ENCODE measurements at places on chromosomes 1 and 21. TPM values are rescaled to one million over a fixed set of nuclear protein-coding genes. Genes with fewer than 3 reads are reported as not detected.

The FOXD3 gene
- total RNA-seq: not detected

The CRP gene
- total RNA-seq: not detected

DNA sequence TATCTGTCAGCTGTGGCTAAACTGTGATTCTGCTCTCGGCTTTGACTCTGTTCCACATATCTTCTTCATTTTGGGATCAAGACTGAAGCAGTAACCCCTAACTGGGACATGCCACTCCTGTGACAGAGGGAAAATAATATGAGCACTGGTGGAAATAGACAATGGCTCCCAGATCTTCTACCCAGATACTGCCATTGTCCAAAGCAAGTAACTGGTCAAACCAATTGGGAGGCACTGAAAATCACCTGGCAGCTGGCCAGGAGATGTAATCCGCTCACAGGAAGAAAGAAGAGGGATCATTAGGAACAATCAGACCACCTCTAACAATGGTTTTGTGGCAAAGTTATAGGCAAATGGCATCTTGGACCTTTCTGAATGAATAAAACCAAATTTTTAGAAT lies 10.7 kb downstream of the SNX7 start:
- no peak for DNase-seq
- H3K4me1 ChIP-seq: no peaks in the 10 kb centered on the region
- H3K27ac ChIP-seq: no peak overlapping the region

- no peak overlapping the region for H3K27ac ChIP-seq
- H3K27me3 ChIP-seq: no peaks in the 10 kb centered on the region
- no peaks in the 10 kb centered on the region for H3K4me1 ChIP-seq
- no peak overlapping the region for H3K4me3 ChIP-seq
Observed at GRCh38 chr1:183061194-183061593, 38.0 kb downstream of the LAMC1 start.

DNA sequence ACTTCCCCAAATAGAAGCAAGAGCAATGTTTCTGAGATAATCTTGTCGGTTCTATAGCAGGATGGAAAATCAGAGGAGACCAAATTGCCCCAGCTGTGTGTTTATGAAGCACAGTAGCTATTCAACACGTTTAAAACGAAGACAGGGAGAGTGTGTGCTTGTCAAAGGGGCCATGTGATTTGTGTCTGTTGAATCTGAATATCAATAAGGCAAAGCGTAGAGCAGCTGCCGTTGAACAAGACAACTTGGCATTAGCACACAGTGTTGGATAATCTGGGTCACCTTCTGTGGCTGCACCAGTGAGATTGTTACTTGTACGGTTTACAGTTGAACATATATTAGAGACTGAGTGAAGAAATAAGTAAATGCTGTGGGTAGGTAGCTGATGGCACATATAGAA lies 1.0 kb downstream of the CRB1 start:
- H3K4me1 ChIP-seq: no peaks in the 10 kb centered on the region
- DNase-seq: no peak
- H3K4me3 ChIP-seq: no peak overlapping the region
- H3K36me3 ChIP-seq: no peaks in the 10 kb centered on the region
- H3K27me3 ChIP-seq: no peaks in the 10 kb centered on the region

The PDZK1 gene
- not detected for total RNA-seq

The KCNK1 gene
- total RNA-seq: not detected

DNA sequence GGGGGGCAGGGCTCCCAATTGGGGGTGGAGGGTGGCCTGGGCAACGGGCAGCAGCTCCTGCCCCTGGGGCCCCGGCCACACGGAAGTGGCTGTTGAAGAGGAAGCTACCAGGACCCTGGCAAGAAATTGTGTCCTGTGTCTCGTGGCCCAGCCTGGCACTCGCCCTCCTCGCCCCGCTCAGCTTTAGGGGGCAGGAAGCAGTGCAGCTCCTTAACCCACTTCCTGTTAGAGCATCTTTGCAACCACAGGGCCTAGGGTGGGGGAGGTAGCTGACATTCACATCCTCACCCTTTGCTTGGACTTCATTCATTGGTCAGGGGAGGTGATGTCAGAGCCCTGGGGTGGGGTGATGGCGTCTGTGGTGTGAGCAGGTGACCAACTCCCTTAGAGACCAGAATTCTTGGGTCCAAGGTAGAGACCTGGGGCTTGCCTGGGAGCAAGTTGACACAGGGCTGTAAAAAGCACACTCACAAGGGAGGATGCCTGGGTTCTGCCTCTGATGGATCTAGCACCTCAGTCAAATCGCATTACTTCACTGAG lies at the start of gene ARHGAP30:
TSS of gene ARHGAP30 (minus strand) at position 161 of the 540 bp plus-strand sequence. CDS start 267 bp downstream, outside the sequence.
- H3K27me3 ChIP-seq: no peaks in the 10 kb centered on the region
- H3K4me3 ChIP-seq: peak within 1 kb of the TSS; percentile 100
- DNase-seq: peak; percentile 79
- H3K27ac ChIP-seq: peak within 1 kb of the TSS; percentile 94
- H3K36me3 ChIP-seq: peaks cover 19% of the 10 kb centered on the region
- H3K4me1 ChIP-seq: peaks cover 65% of the 10 kb centered on the region

The WDR64 gene
- 0.67 TPM for total RNA-seq

DNA sequence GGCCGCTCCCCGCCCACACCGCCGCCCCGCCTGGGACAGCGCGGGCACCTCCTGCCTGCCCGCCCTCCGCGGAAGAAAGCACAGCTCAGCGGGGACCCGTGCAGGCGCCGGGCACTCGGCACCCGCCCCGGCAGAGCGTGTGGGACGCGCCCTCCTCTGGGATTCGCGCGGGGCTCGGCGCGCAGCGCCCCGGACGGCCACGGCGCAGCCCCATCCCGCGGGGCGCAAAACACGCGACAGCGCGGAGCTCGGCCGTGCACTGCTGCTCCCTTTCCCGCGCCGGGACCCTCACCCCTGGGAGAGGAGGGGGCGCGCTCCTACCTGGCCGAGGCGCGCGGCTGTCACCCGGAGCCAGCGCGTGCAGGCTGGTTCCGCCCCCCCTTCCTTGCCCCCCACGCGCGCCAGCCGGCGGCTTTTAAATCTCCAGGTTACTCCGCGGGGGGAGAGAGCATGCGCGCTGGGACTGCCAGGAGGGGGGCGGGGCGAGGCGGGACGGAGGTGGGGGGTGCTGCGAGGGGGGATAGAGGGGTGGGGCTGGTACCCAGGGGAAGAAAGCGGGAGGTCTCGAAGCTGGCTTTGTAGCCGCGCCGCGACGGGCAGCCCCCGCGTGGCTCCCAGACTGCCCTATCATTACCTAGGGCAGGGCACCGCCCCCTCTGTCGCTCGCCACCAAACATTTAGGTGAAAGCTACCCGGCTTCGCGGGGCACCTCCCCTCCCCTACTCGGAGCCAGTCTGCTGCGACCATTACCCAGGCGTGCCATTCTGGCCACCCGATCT lies at the start of gene SLC45A3:
TSS of gene SLC45A3 (minus strand) at position 437 of the 779 bp plus-strand sequence. CDS start 15,853 bp downstream, outside the sequence.
- no peaks in the 10 kb centered on the region for H3K36me3 ChIP-seq
- peak within 1 kb of the TSS; percentile 24 for H3K4me3 ChIP-seq
- peaks cover 12% of the 10 kb centered on the region for H3K4me1 ChIP-seq
- no peaks in the 10 kb centered on the region for H3K27me3 ChIP-seq
- H3K27ac ChIP-seq: no peak within 1 kb of the TSS
- peak; percentile 43 for DNase-seq

GRCh38 chr1:185478877-185479276 lies 161.8 kb upstream of the IVNS1ABP start:
- H3K4me3 ChIP-seq: no peak overlapping the region
- no peak for DNase-seq
- H3K36me3 ChIP-seq: no peaks in the 10 kb centered on the region
- no peaks in the 10 kb centered on the region for H3K4me1 ChIP-seq
- no peak overlapping the region for H3K27ac ChIP-seq

The PIK3CD gene
- 213 TPM for total RNA-seq

GRCh38 chr1:31798433-31799195 lies 17.2 kb downstream of the SPOCD1 start:
- H3K27me3 ChIP-seq: no peaks in the 10 kb centered on the region
- H3K27ac ChIP-seq: no peak overlapping the region
- DNase-seq: no peak
- no peak overlapping the region for H3K4me3 ChIP-seq
- no peaks in the 10 kb centered on the region for H3K4me1 ChIP-seq

DNA sequence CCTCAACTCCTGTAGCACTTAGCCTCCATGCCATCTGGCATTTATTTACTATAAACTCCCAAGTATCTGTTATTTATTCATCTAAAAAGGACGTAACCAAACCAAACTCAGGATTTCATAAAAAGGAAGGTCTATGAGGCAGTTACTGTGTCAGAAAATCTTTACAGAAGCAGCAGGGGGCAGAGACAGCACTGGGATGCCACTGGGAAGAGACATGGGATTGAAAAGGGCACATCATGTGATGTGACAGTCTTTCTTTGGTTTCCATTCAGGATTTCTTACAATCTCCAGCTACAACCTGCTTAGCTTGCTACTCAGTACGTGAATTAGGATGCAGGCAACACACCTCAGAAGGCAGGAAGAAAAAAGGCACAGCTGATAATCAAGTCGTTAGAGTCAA lies 31.2 kb downstream of the SPRTN start:
- H3K4me1 ChIP-seq: no peaks in the 10 kb centered on the region
- no peak overlapping the region for H3K4me3 ChIP-seq

DNA sequence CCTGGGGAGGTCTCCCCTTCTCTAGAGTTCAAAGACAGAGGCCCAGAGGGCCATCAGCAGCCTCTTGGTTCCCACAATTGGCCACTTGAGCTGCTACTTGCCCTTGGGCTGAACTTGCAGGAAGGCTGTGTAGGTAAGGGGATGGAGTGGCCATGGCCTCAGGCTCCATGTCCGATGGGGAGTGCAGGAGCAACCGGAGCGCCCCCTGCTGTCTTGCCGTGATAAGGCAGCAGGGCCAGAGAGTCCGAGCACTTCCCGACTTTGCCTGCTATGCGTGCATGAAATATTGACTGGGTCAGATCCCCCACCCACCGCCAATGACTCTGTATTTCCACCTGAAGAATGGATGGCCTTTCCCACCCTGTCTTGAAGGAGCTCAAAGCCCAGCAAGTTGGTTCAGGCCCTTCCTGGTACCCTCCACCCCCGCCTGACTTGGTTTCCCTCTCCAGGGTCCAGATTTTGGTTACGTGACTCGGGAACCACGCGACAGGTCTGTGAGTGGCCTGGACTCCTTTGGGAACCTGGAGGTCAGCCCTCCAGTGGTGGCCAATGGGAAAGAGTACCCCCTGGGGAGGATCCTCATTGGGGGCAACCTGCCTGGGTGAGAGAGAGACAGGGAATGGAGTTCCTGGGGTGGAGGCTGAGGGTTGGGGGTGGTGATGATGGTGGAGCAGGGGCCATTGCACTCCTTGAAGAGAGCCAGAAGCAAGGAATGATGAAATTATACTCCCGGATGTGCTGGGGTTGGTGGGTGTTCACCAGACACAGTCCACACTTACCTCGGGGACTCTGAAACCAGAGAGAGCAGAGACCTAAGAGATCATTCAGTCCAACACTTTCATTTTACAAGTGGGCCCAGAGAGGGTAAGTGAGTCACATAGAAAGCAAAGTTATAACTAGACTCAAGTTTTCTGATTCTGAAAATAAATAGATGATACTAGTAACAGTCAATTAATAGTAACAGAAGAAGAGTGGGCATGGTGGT lies 25.6 kb downstream of the PADI3 start:
- peak; percentile 48 for DNase-seq
- no peak overlapping the region for H3K27ac ChIP-seq
- H3K4me3 ChIP-seq: no peak overlapping the region
- H3K4me1 ChIP-seq: no peaks in the 10 kb centered on the region

DNA sequence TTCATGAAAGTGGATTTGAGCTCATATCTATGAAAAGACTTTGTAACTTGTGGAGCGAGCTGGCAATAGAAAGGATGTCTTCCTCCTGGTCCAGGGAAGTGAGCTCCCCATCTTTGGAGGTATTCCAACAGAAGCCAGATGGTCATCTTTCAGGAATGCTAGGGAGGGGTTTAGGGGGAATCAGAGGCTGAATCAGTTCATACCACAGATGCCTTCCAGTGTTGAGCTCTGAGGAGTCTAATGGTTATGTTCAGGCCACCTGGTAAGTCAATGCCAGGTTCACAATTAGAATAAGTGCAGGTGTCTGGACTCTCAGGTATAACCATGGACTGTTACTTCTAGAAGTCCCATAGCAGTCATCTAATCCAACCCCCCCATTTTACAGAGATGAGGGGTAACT lies 119.1 kb downstream of the ACTL8 start:
- no peak for DNase-seq
- H3K4me1 ChIP-seq: no peaks in the 10 kb centered on the region
- no peaks in the 10 kb centered on the region for H3K27me3 ChIP-seq
- H3K36me3 ChIP-seq: no peaks in the 10 kb centered on the region

GRCh38 chr1:1630191-1630964 lies 1.6 kb upstream of the MMP23B start:
- no peaks in the 10 kb centered on the region for H3K36me3 ChIP-seq
- peaks cover 36% of the 10 kb centered on the region for H3K4me1 ChIP-seq
- H3K27ac ChIP-seq: peak overlapping the region; percentile 46
- peak overlapping the region; percentile 52 for H3K4me3 ChIP-seq
- peaks cover 2% of the 10 kb centered on the region for H3K27me3 ChIP-seq

GRCh38 chr1:24890887-24891286 lies 39.2 kb downstream of the RUNX3 start:
- H3K27me3 ChIP-seq: no peaks in the 10 kb centered on the region
- DNase-seq: no peak
- no peaks in the 10 kb centered on the region for H3K4me1 ChIP-seq
- no peaks in the 10 kb centered on the region for H3K36me3 ChIP-seq
- no peak overlapping the region for H3K27ac ChIP-seq

DNA sequence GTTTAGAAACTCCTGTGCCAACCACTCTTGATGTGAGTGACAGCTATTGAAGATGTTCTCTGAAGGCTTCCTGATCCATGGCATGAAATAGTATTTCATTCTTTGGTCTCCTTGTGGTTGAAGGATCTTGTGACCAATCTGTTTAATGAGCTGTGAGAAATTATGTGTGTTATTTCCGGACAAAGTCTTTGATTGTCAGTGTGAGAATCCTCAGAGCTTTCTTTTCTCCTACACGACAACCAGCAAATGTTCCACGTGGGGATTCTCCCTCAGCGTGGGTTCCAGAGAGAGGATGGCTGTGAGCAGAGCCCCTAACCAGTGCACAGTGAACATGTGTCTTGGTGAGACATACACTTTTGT lies 45.0 kb upstream of the HOOK1 start:
- no peak overlapping the region for H3K27ac ChIP-seq
- no peaks in the 10 kb centered on the region for H3K36me3 ChIP-seq
- no peak overlapping the region for H3K4me3 ChIP-seq
- DNase-seq: no peak

- no peak overlapping the region for H3K4me3 ChIP-seq
- DNase-seq: no peak
- H3K27me3 ChIP-seq: no peaks in the 10 kb centered on the region
- no peaks in the 10 kb centered on the region for H3K4me1 ChIP-seq
- no peak overlapping the region for H3K27ac ChIP-seq
Observed at GRCh38 chr1:155873860-155874259, 14.5 kb downstream of the SYT11 start.

Data from CD4-positive, alpha-beta T cell (primary cell).